ENCODE measurements at places on chromosomes 5 and 9.

DNA sequence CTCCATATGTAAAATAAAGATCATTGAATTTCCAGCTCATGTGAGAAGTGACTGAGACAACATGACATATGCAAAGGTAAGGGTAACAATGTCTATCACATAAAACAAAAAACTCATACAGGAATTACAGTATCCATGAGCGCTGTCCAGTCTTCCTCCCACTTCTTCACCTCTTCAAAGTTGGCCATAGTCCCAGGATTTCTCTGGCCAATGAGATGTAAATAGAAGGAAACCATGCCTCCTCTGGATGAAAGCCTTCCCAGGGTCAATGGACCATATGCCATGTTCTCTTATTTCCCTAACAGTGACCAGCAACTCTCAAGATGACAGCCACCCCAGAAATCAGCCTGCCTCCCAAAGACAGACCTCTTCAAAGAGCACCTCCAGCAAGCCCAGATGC, 75.5 kb downstream of the SEMA5A start:
- DNase-seq = no peak

- no peak for DNase-seq
Observed at GRCh38 chr5:67806654-67807438, 408.7 kb upstream of the PIK3R1 start.

DNA sequence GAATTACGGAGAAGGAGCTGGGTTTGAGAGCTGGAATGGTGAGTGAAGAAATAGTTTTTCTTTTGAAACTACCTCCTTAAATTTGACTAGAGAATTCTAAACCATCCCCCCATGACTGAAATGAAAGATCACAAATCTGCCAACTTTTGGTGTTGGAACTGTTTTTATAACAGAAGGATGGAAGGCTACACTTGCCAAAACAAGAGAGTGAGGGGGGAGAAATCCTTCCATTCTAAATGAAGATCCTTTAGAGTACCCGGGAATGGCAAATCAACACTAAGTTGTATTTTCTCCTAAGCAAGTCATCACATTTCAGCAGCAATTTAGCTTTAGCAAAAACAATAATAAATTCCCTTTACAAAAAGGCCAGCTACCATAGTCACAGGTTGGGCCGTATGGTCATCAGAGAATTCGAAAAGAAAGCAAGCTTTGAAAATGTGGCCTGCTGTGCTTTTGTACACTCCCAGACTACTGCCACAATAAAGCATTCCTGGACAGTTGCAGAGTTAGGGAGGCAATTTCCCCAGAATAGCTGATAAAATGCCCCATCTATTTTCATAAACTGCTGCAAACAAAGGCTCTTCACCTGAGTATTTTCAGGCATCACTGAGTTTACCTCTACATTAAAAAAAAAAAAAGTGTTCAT, 25.0 kb upstream of the FREM1 start:
- DNase-seq = no peak

GRCh38 chr5:178996156-178996555, 1.0 kb upstream of the GRM6 start:
- DNase-seq = no peak

- no peak for DNase-seq
Observed at GRCh38 chr9:75892216-75892911, 1.9 kb downstream of the PCSK5 start.

DNA sequence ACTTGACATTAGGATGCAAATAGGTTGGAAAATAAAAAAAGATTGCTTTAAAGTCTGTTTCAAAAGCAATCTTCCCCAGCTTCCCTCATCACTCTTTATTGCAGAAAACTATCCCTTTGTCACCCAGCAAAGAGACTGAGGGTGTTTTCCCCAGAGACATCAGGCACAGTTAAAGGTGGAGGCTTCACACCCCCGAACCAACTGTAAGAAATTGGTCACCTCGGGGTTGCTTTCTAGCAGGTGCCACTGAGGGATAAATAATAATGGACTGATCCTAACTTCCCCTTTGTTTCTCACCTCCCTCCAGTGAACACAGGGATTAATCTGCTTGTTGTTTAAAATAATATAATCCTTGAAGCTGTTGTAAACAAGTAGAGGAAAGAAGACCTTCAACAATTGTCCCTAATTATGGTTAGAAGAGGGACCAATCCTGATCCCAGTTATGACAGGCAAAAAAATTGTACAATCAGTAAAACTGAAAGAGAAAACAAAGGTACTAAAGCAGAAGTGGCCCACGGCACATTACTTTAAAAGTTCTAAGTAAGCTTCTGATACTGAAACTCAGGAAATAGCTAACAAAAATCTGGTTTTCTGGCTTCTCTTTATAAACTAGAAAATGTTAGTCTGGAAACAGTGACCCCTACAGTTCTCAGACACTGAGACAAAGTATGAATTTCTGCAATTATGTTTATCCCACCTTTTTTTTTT, 6.6 kb upstream of the PCSK1 start:
- peak; percentile 69 for DNase-seq

GRCh38 chr5:14168144-14168792, 25.1 kb downstream of the TRIO start:
- DNase-seq = peak; percentile 42

DNA sequence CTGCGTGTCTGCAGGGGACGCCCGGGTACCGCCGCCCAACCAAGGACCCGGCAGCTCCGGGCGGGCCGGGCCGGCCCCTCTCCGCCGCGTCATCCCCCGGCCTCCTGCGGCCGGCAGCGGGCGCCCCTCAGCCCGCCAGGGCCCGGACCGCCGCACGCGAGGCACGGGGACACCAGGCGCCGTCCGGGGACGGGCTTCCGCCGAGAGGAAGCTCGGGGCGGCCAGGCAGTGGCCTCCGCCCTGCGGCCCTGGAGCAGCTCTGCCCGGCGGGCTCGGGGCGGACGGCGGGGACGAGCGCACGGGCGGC, 373 bp downstream of the FBXW5 start:
- no peak for DNase-seq

GRCh38 chr5:164532235-164532900, 1026.9 kb downstream of the MAT2B start:
- no peak for DNase-seq

- no peak for DNase-seq
Observed at GRCh38 chr5:110270-110888, 18.4 kb downstream of the PLEKHG4B start.

DNA sequence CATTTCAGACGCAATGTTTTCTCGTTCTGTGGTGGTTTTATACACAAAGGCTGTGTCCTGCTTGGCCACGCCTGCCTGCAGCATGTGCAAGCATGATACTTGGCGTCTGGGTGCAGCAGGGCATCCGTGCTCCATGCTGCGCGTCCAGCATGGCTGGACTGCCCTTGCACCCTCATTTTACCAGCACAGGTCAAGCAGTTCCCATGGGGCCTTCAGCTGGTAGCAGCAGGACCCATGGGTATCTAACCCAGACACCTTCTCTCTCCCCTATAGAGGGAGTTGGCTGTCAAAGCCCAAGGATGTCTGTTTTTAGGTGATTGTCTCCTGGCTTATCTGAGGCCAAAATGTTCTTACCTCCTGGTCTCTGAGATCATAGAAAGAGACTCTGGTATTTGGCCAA, 158.3 kb upstream of the PITX1 start:
- DNase-seq = no peak

DNA sequence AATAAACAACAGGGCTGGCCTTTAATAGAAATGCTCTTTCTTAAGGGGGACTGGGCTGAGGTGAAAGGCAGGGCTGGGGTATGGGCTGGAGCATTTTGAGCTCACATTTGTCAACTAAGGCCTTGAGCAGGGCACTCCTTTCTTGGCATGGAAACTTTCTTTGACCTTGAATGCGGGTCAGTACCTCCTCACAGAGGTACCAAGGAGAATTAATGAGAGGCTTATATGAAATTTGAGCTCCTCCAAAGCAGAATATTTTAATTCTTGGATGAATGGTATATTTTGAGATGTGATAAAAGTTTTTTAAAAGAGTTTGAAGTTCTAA, 3.1 kb downstream of the CYSTM1 start:
- no peak for DNase-seq

DNA sequence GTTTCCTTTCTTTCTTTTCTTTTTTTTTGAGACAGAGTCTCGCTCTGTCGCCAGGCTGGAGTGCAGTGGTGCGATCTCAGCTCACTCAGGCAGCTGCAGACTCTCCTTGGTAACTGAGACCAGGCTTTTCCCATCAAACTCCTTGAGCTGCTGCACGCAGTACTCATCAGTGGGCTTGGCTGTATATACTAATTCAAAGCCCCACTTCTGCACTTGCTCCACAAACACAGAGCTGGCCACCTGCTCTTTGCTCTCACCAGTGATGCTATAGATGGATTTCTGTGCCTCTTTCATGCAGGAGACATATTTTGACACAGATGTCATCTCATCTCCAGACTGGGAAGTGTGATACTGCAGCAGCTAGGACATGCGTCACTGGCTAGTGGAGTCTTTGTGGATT, 252.7 kb downstream of the AP3B1 start:
- DNase-seq = no peak

DNA sequence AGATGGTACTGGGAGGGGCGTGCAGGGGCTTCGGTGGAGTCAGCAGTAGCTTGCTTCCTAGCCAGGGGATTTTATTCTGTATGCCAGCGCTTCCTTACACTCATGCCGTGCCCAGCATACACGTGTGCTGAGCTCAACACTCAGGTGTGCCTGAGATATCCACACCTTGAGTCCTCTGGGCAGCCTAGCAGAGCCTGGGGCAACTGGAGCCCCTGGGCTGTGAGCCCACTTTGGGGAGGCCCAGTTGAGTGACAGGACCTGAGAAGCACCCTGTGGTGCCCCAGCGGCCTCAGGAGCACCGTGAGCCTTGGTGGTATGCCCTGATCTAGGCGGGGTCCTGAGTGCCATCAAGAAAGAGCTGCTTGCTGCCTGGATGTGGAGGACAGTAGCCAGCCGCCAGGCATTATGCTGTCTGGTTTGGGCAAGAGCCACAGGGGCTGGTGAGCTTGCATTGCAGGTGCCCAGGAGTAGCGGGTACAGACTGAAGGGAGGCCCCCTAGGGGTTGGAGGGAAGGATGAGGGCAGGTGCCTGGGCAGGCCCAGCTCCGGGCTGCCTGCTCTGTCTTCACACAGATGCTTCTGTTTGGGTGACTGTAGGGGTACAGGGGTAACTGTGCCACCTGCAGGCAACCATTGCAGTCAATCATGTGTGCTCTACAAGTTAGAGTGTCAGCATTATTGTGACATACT, 42.9 kb downstream of the BNIP1 start:
- DNase-seq = peak; percentile 62

DNA sequence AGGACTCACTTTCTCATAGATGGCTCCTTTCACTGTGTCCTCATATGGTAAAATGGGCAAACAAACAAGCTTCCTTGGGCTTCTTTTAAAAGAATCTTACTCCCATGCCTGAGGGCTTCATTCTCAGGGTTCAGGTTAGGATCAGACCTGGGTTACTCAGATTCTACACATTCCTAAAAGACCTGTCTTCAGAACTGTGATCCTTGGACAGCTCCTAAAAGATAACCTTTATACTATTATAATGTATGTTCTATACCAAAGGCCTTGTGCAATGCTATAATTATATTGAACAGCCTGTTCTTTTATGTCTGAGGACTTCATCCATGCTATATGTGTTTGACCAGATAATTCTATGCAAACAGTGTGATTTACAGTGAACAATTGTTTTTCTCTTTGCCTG, 264.4 kb upstream of the CDH10 start:
- DNase-seq = no peak

GRCh38 chr9:23379842-23380241, 446.2 kb downstream of the ELAVL2 start:
- DNase-seq = no peak

- no peak for DNase-seq
Observed at GRCh38 chr9:15156241-15156640, 150.8 kb downstream of the TTC39B start.

DNA sequence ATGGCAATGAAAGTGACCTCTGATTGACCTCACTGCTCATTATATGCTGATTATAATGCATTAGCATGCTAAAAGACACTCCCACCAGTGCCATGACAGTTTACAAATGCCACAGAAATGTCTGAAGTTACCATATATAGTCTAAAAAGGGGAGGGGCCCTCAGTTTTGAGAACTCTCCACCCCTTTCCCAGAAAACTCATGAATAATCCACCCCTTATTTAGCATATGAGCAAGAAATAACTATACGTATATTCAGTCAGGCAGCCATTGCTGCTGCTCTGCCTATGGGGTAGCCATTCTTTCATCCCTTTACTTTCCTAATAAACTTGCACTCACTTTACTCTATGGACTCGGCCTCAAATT, 163.1 kb downstream of the ESM1 start:
- no peak for DNase-seq

DNA sequence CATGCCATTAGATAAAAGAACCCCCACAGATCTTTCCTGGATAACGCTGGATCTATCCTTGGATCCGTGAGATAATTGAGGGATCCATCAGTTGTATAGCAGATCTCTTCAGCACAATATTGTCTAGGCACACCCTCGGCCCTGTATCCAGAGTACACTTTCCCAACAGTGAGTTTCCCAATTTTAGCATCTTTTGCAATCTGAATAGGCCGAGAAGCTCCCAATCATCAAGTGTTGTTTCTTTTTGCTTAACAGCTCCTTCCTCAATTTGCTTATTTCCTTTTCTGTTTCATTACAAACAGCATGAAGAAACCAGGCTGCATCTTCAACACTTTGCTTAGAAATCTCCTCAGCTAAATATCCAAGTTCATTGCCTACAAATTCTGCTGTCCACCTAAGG, 4.4 kb upstream of the SPTLC1 start:
- DNase-seq = no peak

- no peak for DNase-seq
Observed at GRCh38 chr9:76162751-76163500, 231.3 kb downstream of the RFK start.

DNA sequence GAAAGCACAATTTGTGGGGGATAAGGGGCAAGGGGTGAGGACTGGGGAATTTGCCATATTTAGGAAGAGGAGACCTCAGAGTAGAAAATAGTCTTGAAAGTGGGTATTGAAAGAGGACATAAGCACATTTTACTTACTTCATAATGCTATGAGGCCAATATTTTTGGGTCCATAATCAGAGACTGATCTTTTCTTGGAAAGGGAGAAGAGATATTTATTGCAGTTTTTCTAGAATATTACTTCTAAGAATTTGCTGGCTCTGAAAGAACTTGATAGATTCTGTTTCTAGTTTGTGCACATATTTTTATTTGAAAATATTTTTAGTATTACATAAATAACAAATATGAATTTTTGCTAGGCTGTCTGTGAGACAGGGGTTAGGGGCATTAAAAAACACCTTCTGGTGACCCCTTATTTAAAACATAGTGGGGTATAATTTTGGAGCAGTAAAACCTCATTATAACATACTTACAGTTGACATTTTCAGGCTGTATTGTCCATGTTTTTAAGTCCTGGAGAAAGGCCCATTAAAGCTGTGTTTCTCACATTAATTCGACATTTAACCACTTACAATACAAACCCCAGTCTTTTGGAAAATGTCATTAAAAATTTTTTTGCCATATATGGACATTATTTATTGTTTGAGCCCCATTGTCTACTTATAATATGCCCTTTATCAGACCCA, 118.9 kb upstream of the NFIB start:
- no peak for DNase-seq

- no peak for DNase-seq
Observed at GRCh38 chr9:88258601-88259000, 120.3 kb upstream of the SPATA31C2 start.

DNA sequence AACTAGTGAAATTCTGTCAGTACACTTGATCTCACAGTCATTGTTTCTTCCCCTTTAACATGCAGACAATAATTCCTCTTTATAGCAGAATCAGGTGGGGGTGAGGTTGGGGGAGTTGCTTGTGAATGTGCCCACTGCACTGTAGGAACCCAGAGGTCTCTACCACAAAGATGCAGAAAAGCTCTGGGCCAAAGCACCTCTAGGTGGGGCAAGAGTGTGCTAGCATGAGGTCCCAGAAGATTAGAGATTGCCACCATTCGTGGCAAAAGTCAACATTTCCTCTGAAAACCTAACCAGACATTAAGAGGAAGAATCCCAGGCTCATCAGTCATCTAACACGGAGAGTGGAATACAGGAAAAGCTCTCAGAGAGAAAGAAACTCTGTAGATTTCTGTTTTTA, 74.5 kb downstream of the PTCD2 start:
- DNase-seq = peak; percentile 6

All from OCI-LY7 (cell line).